ENCODE measurements at places on chromosomes 7 and 10. TPM values are rescaled to one million over a fixed set of nuclear protein-coding genes. Genes with fewer than 3 reads are reported as not detected.

The PRKAR2B gene
- polyA plus RNA-seq, result 6.4 TPM

The TEX47 gene
- not detected for polyA plus RNA-seq

The NRAP gene
- polyA plus RNA-seq, result 7.2 TPM

The OGDHL gene
- 0.26 TPM for polyA plus RNA-seq

The FRMPD2 gene
- 0.11 TPM for polyA plus RNA-seq

The CDHR3 gene
- polyA plus RNA-seq, result 12.5 TPM

The PILRA gene
- 6.1 TPM for polyA plus RNA-seq

The CASP2 gene
- 29.1 TPM for polyA plus RNA-seq

The SMURF1 gene
- polyA plus RNA-seq, result 8.2 TPM

The ST7 gene
- polyA plus RNA-seq, result 20.1 TPM

The CCDC3 gene
- 21.7 TPM for polyA plus RNA-seq

The DNAJC1 gene
- polyA plus RNA-seq, result 11.8 TPM

The TMEM26 gene
- 18.4 TPM for polyA plus RNA-seq

The CYP2C19 gene
- not detected for polyA plus RNA-seq

The ZNF804B gene
- polyA plus RNA-seq, result 0.05 TPM

The HOXA1 gene
- 1.2 TPM for polyA plus RNA-seq

The NRP1 gene
- 140 TPM for polyA plus RNA-seq

The WNT16 gene
- 0.34 TPM for polyA plus RNA-seq

The HECW1 gene
- 0.99 TPM for polyA plus RNA-seq

The ATG9B gene
- polyA plus RNA-seq, result 1.4 TPM

The GPR15LG gene
- not detected for polyA plus RNA-seq

The MBLAC1 gene
- polyA plus RNA-seq, result 1.2 TPM

The HOXA3 gene
- polyA plus RNA-seq, result 9.3 TPM

The PAPSS2 gene
- 12.4 TPM for polyA plus RNA-seq
